ENCODE measurements at places on chromosomes 6 and 20. TPM values are rescaled to one million over a fixed set of nuclear protein-coding genes. Genes with fewer than 3 reads are reported as not detected.

- DNase-seq = peak; percentile 47
These were observed 8.1 kb downstream of the GLP1R start for GRCh38 chr6:39056681-39057080.

DNA sequence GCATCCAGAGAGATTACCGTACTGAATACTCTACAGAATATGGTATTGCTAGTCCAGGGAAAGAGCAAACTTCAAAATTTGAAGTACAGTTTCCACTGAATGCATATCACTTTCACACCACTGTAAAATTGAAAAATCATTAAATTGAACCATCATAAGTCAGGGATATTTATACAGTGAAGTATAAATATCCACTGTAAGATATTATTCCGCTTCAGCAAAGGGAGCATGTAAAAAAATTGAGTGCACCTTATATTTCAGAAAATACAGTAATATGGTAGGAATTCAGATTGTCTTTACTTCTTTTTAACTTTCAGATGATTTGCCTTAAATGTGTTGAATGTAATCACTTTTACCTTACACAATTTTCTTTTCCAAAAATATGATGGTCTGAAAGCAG is 60.9 kb upstream of the TXNDC5 start:
- no peak for DNase-seq

DNA sequence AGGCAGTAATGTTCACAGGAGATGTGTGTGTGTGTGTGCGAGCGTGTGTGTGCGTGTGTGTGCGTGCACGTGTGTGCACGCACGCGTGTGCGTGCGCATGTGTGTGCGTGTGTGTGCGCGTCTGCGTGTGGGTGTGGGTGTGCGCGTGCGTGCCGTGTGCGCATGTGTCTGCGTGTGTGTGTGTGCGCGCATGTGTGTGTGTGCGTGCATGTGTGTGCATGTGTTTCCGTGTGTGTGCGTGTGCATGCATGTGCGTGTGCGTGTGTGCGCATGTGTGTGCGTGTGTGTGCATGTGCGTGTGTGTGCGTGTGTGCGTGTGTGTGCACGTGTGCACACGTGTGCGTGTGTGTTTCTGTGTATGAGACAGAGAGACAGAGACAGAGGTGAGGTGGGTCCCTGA is 136.0 kb upstream of the CST7 start:
- peak; percentile 20 for DNase-seq

- no peak for DNase-seq
These were observed 10.7 kb downstream of the ZNF165 start for GRCh38 chr6:28090917-28091586.

DNA sequence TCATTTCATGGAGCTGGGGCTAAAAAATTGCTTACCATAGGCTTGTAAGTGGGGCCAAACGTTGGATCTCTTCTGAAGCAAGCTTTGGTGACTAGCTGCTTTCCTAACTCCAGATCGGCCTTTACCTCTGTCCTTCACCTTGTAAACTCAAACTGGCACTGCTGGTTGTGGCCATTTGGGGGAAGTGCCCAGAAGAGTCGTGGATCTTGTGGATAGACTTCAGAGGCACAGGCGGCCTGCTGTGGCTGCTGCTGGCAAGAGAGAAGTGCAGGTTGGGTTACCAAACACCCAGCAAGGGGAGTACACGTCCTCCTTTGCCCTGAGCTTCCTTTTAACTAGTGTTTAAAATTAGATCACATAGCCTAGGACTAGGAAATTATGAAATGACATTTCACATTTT is 36.8 kb upstream of the KLHL31 start:
- DNase-seq = no peak

- DNase-seq = no peak
These were observed 13.3 kb downstream of the HLA-DPB1 start for GRCh38 chr6:33088931-33089620.

DNA sequence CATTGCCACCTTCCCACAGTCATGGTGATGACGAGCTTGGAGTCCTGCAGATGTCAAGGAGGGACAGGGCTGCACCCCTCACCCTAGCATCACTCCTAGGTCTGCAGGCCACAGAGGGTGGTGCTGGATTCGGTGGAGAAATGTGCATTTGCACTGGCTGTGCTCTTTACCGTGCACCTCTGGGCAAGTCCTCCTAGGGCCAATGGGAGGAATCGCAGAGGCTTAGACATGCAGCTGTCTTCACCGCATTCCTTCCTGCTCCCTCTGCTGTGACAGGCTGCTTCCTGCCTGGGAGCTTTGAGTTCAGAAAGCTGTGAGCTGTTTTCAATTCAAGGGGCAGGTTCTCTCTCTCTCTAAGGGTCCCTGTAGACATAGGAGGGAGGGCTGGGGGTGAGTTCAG is 85.1 kb downstream of the EDN3 start:
- no peak for DNase-seq

FAM209B gene
- total RNA-seq = 0.38 TPM

GRCh38 chr20:51372176-51372803 is 170.2 kb downstream of the NFATC2 start:
- DNase-seq = peak; percentile 85

RAB44 gene
- total RNA-seq = 0.33 TPM

DNA sequence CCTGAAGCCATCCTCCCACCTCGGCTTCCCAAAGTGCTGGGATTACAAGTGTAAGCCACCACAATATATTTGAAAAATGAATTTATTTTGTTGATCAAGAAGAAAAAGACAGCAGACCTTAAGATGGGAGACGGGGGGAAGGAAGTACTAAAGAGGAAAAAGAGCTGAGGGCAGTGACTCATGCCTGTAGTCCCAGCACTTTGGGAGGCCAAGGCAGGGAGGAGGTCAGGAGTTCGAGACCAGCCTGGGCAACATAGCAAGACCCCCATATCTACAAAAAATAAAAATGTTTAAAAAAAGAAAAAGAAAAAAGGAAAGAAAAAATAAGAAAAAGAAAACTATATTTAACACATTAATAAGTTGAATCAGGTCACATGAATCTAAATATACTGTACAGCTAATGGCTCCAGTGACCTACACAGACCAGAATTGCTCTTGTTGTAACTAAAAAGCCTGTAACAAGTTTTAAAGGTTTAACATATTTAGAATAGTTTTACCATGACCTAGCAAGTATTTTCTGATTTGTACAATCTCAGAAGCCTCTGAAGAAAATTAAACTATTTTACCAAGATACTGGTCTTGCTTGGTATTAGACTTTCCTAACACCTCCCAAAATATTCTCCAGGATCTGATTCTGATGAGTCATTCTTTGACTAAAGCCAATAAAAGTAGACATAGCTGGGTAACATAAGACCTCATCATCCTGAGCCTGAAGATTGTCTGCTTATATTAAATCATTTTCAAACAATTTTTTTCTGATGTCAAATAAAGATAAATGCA is 4.3 kb upstream of the AKIRIN2 start:
- DNase-seq = no peak

Measured in posterior vena cava (tissue), 2 donors.